ENCODE measurements at places on chromosomes 4 and X.

DNA sequence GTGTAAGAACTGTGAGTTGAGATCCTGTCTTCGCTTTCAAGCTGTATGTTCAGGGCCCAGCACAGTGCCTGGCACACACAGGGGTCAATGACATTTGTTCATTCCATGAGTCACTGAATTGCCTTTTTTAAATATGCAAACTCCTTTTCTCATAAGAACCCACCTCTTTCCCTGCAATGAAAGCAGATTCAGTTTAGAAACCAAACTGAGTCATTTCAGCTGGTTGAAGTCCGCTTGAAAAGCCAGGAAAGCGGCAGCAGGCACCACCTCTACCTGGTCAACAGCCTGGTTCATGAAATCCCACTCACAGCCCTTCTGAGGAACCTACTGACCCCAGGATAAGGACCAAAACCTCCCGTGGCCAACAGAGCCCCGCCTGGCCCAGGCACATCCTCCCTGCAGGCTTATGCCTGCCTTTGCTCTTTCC is 4.5 kb upstream of the C1QTNF7 start:
- H3K36me3 ChIP-seq = no peaks in the 10 kb centered on the region
- H3K27me3 ChIP-seq = no peaks in the 10 kb centered on the region
- no peak overlapping the region for H3K27ac ChIP-seq
- H3K4me1 ChIP-seq = peaks cover 5% of the 10 kb centered on the region
- no peak for DNase-seq

- no peaks in the 10 kb centered on the region for H3K27me3 ChIP-seq
- H3K4me3 ChIP-seq = no peak overlapping the region
- peaks cover 4% of the 10 kb centered on the region for H3K4me1 ChIP-seq
- no peak for DNase-seq
Observed at GRCh38 chr4:48786549-48786948, 6.5 kb upstream of the FRYL start.

DNA sequence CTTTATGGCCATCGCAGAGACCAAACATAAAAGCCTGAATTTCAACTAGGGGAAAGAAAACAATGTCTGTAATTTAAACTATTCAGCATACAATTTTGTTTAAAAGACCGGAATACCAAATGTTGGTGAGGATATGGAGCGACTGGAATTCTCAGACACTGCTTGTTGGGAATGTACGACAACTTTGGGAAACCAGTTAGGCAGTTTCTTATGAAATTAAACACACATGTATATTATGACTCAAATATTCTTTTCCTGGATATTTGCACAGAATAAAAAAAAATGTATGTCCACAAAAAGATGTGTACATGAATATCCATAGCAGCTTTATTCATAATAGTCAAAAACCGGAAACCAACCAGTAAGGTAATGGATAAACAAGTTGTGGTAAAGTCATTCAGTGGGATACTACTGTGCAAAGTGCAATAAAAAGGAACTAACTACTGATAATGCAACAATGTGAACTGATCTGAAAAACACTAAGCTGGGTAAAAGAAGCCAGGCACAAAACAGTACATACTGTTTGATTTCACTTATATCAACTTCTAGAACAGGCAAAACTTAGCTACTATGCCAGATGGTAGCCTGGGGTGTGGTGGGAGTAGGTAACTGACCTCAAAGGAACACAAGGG is 152.7 kb upstream of the FTHL17 start:
- H3K27me3 ChIP-seq = no peaks in the 10 kb centered on the region
- H3K36me3 ChIP-seq = no peaks in the 10 kb centered on the region
- peaks cover 24% of the 10 kb centered on the region for H3K4me1 ChIP-seq
- peak overlapping the region; percentile 95 for H3K27ac ChIP-seq
- no peak overlapping the region for H3K4me3 ChIP-seq

- no peaks in the 10 kb centered on the region for H3K27me3 ChIP-seq
- H3K4me1 ChIP-seq = no peaks in the 10 kb centered on the region
- no peaks in the 10 kb centered on the region for H3K36me3 ChIP-seq
- no peak overlapping the region for H3K4me3 ChIP-seq
Observed at GRCh38 chrX:69179380-69179911, 14.2 kb upstream of the PJA1 start.

GRCh38 chr4:6641164-6641970 is 882 bp downstream of the MRFAP1 start:
- no peak for DNase-seq
- H3K4me3 ChIP-seq = peak overlapping the region; percentile 65
- peak overlapping the region; percentile 74 for H3K27ac ChIP-seq
- no peaks in the 10 kb centered on the region for H3K27me3 ChIP-seq
- peaks cover 7% of the 10 kb centered on the region for H3K4me1 ChIP-seq
- peaks cover 21% of the 10 kb centered on the region for H3K36me3 ChIP-seq

GRCh38 chr4:21083413-21083812 is 383.2 kb downstream of the PACRGL start:
- DNase-seq = no peak
- no peaks in the 10 kb centered on the region for H3K36me3 ChIP-seq
- no peak overlapping the region for H3K4me3 ChIP-seq
- H3K27me3 ChIP-seq = peaks cover 4% of the 10 kb centered on the region
- no peaks in the 10 kb centered on the region for H3K4me1 ChIP-seq

DNA sequence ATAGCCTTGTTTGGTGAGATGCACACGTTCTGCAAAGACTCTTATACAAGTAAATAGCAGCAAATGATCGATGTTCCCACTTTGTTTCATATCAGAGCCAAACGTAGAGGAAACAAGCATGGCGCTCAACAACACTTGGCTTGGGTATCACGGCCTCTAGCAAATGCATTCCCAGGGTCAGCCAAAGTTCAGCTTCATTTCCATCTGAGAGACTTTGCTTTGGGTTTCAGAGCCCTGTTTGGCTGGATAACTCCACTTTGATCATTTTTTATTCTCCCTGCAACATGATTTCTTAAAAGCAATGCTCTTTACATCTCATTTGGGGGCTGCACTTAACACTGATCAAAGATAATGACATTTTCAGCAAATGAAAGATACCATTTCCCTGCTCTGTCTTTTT is 199.2 kb upstream of the FAM9B start:
- H3K4me1 ChIP-seq = no peaks in the 10 kb centered on the region
- H3K36me3 ChIP-seq = no peaks in the 10 kb centered on the region
- H3K4me3 ChIP-seq = no peak overlapping the region
- no peak for DNase-seq
- no peak overlapping the region for H3K27ac ChIP-seq

- no peak overlapping the region for H3K4me3 ChIP-seq
- H3K4me1 ChIP-seq = no peaks in the 10 kb centered on the region
- no peak overlapping the region for H3K27ac ChIP-seq
Observed at GRCh38 chr4:164856396-164856795, 20.6 kb upstream of the APELA start.

- no peaks in the 10 kb centered on the region for H3K4me1 ChIP-seq
- H3K4me3 ChIP-seq = no peak overlapping the region
- H3K36me3 ChIP-seq = no peaks in the 10 kb centered on the region
- DNase-seq = no peak
Observed at GRCh38 chrX:78759081-78759480, 11.6 kb downstream of the LPAR4 start.

GRCh38 chr4:179563741-179564140 is 2121.5 kb upstream of the AGA start:
- H3K27ac ChIP-seq = no peak overlapping the region
- DNase-seq = no peak
- no peaks in the 10 kb centered on the region for H3K4me1 ChIP-seq

DNA sequence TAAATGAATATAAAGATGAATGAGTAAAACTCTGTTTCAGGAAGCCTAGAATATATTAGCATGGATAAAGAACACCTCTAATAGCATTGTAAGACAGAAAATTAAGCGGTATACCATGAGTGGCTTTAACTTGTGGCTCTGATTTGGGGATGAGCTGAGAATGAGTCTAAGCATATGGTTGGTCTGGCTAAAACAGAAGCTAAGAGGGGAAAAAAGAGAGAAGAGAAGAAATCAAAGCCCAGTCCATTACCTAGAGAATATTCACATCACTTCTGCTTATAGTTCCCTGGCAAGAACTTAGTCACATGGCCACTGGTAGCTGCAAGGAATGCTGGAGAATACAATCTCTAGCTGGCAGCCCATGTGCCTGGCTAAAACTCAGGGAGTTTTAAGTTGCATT is 414.5 kb downstream of the PRDM5 start:
- no peaks in the 10 kb centered on the region for H3K36me3 ChIP-seq
- H3K27me3 ChIP-seq = no peaks in the 10 kb centered on the region
- DNase-seq = no peak
- no peak overlapping the region for H3K4me3 ChIP-seq

- no peaks in the 10 kb centered on the region for H3K27me3 ChIP-seq
- peaks cover 41% of the 10 kb centered on the region for H3K36me3 ChIP-seq
- H3K4me1 ChIP-seq = peaks cover 22% of the 10 kb centered on the region
Observed at GRCh38 chrX:134544513-134545151, 84.7 kb downstream of the HPRT1 start.

GRCh38 chr4:168503652-168504362 is 7.0 kb downstream of the PALLD start:
- DNase-seq = no peak
- H3K27me3 ChIP-seq = no peaks in the 10 kb centered on the region
- no peak overlapping the region for H3K27ac ChIP-seq

DNA sequence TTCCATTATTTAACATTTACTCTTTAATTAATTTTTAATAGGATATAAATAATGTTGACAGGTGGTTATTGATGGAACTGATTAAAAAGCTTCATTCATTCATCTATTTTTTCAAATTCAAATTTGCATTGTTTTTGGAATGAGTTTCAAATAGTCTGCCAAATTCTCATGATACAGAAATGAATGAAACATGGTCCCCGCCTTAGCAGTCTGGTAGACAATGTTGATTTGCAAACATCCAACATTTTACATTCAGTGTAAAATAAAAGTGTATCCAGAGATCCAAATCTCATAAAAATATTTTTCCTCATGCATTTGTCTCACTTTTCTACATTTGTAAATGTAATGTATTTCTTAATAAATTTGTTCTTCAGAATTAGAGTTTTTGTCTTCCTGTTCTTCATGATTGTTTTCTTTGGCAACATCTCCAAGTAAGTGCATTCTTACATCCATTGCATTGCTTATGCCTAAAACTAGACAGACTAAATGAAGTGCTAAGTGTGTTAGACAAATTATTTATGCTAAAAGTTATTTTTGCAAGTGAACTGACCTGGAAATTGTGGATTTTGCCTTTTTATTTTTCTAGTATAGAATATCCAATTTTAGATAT is 142.3 kb downstream of the PCDH18 start:
- DNase-seq = no peak
- H3K36me3 ChIP-seq = no peaks in the 10 kb centered on the region
- no peak overlapping the region for H3K4me3 ChIP-seq
- no peaks in the 10 kb centered on the region for H3K4me1 ChIP-seq
- no peaks in the 10 kb centered on the region for H3K27me3 ChIP-seq
- no peak overlapping the region for H3K27ac ChIP-seq

DNA sequence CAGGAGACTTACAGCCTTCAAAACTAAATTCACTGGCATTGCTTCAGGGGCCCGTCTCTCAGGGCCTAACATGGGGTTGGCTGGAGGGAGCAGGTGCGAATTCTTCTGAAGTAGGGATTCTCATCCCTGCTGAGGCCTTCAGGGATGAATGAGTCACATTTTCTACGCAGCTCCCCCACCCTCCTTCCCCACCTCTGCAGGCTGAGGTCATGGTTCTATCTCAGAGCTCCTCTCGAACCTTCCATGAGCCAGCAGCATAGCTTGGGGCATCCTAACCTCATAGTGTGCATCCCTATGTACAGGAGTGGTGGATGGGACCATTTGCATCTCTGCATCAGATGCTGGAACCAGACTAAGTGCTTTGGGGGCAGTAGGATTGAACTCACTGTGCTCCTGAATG is 309.2 kb downstream of the EVC2 start:
- peaks cover 12% of the 10 kb centered on the region for H3K27me3 ChIP-seq
- no peaks in the 10 kb centered on the region for H3K36me3 ChIP-seq
- no peak overlapping the region for H3K4me3 ChIP-seq
- no peaks in the 10 kb centered on the region for H3K4me1 ChIP-seq
- DNase-seq = no peak

DNA sequence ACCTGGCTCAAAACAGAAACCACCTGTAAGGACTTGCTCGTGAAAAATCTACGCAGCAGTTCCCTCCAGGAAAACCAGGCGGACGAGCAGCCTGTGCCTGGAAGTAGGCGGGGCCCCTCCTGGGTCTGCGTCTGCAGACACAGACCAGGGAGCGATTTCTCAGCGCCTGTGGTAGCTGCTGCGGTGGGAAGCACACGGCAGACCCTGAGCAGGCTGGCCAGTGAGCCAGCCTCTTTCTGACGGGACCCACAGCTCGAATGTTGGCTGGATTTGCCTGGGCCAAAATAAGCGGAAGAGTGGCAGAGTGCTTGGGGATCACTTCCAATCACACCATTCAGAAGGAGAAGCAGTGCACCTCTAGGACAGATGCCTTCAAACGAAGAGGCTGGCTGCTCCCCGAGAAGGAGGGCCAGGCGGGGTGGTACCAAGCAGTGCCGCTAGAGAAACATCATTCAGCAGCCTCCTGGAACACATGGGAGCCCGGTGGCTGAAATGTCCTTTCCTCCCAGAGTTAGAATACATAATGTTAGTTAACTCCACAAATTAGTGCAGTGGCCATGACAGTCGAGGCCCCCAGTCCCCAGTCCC is 85.9 kb downstream of the GATB start:
- H3K4me1 ChIP-seq = peaks cover 18% of the 10 kb centered on the region
- DNase-seq = no peak
- H3K4me3 ChIP-seq = no peak overlapping the region
- H3K27me3 ChIP-seq = no peaks in the 10 kb centered on the region
- no peaks in the 10 kb centered on the region for H3K36me3 ChIP-seq
- H3K27ac ChIP-seq = no peak overlapping the region

- no peaks in the 10 kb centered on the region for H3K27me3 ChIP-seq
- H3K27ac ChIP-seq = no peak overlapping the region
- H3K36me3 ChIP-seq = no peaks in the 10 kb centered on the region
- DNase-seq = no peak
- H3K4me3 ChIP-seq = no peak overlapping the region
Observed at GRCh38 chrX:24485976-24486680, 21.0 kb downstream of the PDK3 start.

DNA sequence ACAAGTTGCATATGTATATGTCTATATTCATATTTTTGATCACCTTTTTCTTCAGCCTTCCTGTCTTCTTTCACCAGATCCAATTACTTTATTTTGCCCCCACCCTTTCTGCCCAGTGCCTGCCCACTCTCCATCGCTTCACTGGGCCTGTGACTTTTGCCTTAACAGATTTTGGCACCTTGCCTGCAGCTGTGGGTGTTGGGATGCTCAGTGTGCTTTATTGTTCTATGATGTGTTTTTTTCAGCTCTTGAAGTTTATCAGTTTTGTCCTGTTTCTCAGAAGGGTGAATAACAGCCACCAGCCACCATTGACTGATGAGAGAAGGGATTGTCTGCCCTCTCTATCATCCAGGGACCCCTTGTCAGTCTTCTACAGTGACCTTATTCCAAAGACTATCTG is 77.2 kb upstream of the GALNT7 start:
- no peak overlapping the region for H3K4me3 ChIP-seq
- no peaks in the 10 kb centered on the region for H3K4me1 ChIP-seq
- no peaks in the 10 kb centered on the region for H3K27me3 ChIP-seq
- no peaks in the 10 kb centered on the region for H3K36me3 ChIP-seq
- no peak overlapping the region for H3K27ac ChIP-seq
- DNase-seq = no peak

GRCh38 chrX:41868392-41868977 is 54.9 kb downstream of the CASK start:
- DNase-seq = no peak
- no peak overlapping the region for H3K4me3 ChIP-seq
- H3K36me3 ChIP-seq = no peaks in the 10 kb centered on the region
- H3K27me3 ChIP-seq = no peaks in the 10 kb centered on the region
- H3K4me1 ChIP-seq = no peaks in the 10 kb centered on the region
